ENCODE measurements at places on chromosomes 5 and 9.

GRCh38 chr9:134699343-134699740 is 57.7 kb downstream of the COL5A1 start:
- no peak for DNase-seq

DNA sequence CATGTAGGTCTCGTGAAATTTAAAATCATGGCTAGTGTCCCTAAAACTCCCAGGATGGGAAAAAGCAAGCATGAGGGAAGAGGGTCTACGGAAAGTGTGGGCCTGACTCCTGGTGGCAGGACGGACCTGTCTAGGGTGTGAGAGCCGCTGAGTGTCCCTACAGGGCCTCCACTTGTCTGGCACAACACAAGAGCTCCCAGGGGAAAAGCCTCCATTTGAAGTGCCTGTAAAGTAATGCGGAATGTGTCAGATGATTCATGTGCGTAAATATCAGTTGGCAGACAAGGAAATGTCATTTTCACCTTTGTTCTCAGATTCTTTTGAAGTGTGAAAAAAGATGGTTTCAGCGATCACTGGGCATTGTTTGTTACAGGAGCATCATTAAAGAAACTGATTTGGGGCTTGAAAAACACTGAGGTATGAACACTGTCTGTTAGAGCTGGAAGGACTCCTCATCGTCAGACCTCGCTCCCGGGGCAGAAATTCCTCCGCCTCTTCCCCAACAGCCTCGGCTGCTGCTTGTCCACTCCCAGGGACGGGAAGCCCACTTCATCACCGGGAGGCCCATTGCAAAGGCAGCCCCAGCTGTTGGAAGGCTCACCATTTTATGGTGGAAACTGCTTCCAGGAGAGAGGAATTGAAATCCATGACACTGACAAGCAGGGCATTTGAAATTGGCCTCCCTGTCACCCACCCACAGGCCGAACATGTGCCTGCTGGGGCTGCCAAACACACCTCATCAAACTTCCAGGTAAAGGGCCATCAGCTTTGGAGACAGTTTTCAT is 240.8 kb downstream of the FSTL4 start:
- DNase-seq: no peak

DNA sequence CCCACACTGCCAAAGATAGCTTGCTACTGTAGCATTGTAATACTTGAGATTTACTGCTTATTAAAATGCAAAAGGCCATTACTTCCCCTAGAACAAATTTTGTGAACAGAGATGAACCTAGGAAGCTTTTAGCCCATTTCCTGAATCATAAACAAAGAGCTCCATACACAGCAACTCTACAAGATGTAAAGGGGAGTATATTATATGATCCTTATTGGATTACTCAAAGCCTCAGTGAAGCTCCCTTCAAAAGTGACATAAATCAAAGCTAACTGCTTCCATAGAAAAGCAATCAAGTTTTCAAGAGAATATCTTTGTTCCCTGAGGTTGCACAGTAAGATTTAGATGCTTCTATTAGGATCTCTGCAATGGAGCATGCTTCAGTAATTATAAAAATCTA is 629.8 kb downstream of the EFNA5 start:
- DNase-seq: no peak

- DNase-seq: no peak
These were observed 19.1 kb downstream of the FSD1L start for GRCh38 chr9:105466898-105467455.

DNA sequence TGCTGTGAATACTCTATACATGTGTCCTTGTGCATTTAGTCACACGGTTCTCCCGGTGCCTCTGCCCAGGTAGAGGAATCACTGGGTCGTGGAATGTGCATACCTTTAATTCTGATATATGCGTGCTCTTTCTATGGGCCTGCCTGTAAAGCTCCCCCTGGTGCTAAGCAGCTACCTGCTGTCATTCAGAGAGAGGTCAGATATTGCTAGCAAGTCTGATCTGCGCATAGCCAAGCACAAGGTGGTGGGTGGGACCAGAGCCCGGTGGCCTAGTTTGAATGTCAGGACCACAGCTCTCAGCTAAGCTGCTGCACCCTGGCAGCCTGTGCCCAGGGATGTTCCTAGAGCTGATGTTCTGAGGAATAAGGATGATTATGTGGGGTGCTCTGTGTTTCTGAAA is 33.4 kb downstream of the TJP2 start:
- no peak for DNase-seq

DNA sequence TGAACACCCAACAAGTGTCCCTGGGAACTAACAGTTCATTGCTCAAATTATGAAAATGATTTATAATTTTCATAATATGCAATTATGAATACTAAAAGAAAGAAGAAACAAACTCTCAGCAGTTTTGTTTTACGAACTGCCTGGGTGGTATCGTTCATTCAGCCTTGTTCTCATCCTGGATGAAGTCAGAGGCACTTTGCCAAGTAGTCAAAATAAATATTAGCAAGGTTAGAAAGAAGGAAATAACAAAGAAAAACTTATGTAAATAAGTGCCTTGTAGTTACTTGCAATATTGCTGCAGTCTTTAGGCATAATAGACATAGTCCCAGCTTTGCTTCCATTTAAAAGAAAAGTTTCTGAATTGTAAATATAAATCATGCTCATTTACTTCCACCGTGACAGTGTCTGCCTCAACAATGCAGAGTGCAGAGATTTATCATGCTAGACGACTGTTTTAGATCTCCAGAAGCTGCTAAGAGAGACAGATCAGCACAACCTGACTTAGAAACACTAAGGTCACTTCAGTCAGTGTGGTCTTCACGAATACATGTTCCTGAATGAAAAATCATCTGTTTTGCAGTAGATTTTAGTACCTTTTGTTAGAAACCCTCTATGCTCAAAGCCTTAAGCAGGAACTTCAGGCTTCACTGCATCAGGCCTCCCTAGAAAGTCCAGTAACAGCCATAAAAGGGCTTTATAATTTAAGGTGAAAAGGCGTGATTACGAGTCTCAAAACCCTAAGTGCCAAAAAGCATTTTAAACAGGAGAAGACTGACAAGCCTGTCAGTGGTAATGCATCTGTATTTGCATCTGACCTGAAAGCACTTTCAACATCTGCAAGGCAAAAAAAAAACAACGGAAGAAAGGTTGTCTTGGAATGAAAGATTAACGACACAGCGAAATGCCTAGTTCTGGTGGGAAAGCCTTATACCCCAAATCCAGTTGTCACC is 92.1 kb downstream of the TMEM167A start:
- no peak for DNase-seq

DNA sequence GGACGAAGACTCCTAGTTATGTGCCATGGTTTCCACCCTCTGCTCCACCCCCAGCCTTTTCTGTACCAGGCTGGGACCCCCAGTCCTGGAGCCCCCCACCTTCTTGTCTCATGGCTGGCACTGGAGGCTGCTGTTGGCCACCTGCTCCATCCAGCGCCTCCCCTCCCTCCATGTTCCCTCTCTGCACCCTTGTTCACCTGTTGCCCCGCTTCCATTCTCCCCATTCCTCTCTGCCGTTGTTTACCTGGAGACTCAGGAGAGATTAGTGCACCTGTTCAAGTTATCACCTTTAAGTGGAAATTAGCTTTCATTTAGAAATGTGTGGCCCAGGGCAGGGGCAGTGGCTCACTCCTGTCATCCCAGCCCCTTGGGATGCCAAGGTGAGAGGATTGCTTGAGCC is 7.2 kb downstream of the NTMT1 start:
- no peak for DNase-seq

DNA sequence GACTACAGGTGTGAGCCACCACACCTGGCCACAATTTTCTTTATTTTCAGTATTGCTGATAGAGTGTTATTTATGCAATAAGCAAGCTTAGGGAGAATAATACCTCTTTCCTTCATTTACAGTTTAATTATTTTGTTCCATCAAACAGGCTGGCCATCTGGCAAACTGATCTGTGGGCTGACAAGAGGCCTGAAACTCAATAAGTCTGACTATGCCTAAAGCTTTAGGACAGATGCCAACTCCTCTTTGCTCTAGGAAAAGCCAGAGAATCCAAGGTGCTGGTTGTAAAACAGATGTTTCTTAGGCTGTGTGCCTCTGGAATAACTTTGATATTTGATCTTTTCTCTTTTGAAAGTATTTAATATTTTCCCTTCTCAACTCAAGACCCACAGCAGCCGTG is 98.4 kb downstream of the TARS1 start:
- DNase-seq: no peak

DNA sequence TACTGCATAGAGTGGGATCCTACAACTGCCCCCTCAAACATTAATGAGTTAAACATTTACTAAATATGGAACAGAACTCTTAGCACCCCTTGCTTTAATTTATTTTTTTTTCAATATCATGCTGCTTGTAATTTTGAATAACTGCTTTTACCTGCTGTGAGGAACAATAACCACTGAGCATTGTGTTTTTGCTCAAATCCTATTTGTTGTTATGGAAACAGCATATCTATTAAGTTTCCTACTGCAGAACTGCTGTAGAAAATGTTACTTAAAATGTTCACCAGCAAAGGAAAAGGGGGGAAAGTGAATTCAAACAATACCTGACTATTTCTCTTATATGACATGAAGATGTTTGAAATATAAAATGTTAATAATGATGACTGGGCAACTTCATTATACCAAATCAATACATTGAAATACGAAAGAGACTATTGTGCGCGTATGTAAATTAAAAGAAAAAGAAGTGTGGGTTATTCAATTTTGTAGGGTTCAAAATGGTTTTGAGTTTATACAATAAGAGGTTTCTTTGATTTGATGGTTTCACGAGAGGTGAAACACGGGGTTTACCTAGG is 1043.8 kb upstream of the NUDT12 start:
- DNase-seq: no peak

- no peak for DNase-seq
These were observed 69.2 kb upstream of the SH3GL2 start for GRCh38 chr9:17509701-17510100.

DNA sequence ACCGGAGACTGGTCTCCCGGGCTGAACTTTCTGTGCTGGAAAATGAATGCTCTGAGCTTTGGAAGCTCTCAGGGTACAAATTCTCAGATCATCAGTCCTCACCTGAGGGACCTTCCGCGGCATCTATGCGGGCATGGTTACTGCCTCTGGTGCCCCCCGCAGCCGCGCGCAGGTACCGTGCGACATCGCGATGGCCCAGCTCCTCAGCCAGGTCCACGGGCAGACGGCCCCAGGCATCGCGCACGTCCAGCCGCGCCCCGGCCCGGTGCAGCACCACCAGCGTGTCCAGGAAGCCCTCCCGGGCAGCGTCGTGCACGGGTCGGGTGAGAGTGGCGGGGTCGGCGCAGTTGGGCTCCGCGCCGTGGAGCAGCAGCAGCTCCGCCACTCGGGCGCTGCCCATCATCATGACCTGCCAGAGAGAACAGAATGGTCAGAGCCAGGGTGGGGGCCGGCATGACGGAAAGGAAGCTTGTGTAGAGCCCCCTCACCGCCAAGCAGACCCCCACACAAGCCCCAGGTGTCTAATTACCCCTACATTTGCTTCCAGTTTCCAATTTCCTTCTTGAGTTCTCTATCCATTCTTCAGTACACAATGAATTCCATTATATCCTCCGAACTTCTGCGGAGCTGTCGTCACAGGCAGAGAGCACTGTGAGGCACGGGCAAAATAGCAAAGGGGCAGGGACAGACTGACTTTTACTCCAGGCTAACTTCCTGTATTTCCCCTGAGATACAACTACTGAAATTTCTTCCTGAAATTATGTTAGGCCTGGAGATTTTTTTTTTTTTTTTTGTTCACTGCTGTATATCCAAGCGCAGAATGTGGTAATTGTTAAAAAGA is 23.2 kb downstream of the CDKN2A start:
- no peak for DNase-seq

DNA sequence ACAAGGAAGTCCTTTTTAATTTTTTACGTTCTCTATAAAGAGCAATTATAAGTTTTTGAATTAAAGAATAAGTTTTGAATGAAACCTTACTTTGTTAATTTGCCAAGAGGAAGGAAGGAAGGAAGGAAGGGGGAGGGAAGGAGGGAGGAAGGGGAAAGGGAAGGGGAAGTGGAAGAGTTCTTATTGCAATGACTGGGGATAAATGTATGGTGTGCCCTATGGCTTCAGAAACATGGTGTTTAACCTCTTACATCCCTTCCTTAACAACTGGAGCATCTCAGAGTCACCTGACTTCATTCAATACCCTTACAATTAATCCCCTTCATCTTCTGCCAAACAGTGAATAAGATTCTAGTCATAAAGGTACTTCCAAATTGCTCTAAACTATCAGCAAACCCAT is 16.0 kb downstream of the CEMIP2 start:
- no peak for DNase-seq

DNA sequence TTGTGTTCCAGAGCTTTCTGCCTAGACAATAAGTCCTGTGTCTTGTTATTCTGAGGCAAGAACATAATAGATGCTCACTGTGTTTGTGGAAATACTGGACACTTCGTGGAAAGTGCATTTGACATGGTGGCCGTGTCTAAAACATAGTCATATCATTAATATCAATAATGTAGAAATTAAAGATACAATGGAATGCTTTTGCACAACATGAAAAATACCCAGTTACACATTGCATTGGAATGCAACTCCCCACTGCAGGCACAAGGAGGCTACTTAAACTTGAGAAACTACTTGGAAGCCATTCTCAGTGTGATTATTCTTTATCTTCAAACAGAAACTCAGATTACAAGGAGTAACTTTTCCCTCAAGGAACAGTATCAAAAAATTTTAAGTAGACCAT is 145.3 kb upstream of the ZNF462 start:
- DNase-seq: no peak

DNA sequence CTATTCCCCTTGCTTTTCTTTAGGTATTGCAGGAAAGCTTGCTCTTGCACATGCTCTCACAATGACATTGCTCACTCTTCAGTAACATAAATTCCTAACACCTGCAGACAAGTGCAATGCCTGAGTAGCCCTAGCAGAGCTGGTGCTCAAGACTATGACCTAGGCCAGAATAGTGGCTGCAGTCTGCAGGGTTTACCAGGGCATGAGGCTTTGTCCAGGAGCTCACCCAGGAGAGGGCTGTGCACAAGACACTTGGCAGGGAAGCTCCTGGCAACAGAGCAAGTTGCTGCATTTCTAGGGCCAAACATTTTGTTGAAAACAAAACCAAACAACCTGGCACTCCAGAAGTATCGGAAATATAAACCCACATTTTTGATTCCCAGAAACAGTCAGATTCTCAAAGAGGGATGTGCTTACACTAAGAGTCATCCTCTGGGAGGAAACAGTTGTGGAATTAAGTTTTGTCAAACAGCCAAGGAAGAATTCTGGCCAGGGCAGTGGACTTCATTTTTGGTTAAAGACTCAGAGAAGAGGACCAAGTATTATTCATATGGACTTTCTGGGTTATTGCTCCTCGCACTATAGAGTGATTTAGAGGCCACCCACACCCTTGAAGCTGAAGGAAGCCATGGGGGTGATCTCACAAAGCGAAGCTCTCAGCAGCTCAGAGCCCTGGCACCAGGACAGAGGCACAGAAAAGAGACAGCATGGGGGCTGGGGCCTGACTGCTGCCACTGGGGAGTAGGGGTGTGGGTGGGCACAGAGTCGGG is 44.9 kb downstream of the MACROH2A1 start:
- DNase-seq: no peak
